ENCODE measurements at places on chromosomes 13 and 19.

DNA sequence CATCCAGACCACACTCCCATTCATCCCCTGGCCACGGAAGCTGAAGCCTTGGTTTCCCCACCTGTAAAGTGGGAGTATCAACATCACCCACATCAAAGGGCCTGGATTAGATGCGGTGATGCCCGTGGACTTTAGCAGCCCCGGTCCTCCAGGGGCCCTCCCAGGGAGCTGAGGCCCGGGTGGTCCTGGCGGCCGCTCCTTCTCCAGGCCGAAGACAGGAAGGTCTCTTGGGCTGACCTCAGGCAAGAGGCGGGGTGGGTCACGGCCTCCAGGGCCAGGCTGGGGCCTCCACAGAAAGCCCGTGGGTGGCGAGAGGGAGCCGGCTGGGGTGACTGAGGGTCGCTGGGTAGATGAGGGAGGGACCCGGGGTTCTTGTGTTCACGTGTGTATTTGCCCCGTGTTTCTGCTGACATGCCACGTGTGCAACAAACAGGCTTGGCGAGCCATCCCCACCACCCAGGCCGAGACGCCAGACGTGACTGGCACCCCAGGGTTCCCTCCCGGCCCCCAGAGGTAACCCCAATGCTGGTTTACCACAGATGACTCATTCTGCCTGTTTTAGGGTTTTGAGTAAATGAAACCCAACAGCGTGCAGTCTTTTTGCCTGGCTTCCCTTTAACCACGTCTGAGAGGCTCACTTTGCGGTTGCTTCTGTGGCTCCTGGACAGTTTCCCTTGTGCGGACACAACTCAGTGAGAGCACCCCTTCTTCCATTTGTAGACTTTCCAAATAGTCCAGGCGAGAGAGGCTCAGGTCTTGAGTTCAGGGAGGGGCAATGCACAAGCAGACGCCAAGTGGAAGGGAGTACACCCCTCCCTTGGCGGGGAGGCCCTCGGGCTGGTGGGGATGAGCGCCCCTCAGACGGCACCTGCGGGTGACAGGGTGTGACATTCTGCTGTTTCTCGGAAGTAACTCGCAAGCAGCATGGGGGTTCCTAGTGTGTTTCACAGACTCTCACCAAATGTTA lies 42.9 kb downstream of the C13orf46 start:
- DNase-seq: peak; percentile 39

GRCh38 chr13:73220966-73221720 lies 162.3 kb downstream of the KLF5 start:
- no peak for DNase-seq

GRCh38 chr13:31731921-31732320 lies 7.4 kb upstream of the RXFP2 start:
- no peak for DNase-seq

DNA sequence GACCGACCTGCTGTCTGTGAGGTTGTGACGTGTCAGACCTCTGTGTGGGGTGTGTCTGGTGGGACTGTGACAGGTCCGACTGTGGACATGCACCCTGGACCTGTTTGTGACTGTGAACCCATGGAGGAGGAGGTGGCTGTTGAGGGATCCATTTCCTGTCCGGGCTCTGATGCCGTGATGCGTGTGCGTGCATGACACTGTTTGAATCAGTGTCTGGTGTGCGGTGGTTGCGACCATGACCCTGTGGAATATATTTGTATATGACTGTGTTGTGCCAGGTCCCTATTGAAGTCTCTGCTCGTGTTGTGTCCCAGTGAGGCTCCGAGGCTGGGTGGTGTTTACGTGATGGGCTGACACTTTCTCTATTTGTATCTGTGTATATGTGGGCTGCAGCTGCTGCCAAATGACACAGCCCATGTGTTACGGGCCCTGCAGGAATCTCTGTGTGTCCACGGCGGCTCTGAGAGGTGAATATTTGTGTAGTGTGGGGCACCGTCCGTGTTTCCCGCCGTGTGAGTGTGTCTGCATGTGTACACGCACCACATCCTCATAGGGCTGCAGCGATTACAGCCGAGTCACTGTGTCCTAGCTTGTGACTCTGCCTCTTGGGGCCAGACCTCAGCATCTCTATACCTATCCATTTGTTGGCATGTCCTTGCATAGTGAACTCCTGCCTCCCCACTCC lies 18.3 kb downstream of the CCDC97 start:
- DNase-seq: no peak

- DNase-seq: no peak
These were observed 428.5 kb downstream of the IRS2 start for GRCh38 chr13:109357751-109358471.

GRCh38 chr19:45444318-45445041 lies 20.8 kb upstream of the ERCC1 start:
- peak; percentile 64 for DNase-seq

DNA sequence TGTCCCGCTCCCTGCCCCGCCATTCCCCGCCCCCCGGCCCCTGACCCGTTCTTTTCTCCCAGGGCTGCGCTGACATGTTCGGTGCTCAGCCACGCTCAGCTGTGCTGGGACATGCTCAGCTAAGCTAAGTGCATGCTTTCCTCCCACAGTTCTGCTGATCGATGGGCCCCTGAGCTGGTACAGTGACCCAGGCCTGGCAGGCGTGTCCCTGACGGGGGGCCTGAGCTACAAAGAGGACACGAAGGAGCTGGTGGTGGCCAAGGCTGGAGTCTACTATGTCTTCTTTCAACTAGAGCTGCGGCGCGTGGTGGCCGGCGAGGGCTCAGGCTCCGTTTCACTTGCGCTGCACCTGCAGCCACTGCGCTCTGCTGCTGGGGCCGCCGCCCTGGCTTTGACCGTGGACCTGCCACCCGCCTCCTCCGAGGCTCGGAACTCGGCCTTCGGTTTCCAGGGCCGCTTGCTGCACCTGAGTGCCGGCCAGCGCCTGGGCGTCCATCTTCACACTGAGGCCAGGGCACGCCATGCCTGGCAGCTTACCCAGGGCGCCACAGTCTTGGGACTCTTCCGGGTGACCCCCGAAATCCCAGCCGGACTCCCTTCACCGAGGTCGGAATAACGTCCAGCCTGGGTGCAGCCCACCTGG lies 3.7 kb downstream of the TNFSF9 start:
- no peak for DNase-seq

DNA sequence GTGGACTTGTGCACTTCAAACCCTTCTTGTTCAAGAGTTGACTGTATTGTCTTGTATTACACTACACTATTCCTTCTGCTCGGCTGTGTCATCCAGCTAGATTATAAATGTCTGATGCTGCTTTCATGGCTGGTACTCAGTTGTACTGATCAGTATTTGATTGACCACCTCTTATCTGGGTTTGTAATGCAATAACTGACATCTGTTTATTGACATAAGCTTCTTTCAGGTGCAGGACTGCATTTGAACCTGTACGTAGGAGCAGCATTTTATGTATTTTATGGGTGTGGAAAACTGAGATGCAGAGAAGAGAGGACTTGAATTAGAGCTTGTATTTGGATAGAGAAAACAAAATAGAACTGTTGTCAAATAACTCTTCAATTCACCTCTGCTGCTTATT lies 309.2 kb downstream of the FGF9 start:
- DNase-seq: no peak

GRCh38 chr13:90385781-90386489 lies 961.6 kb upstream of the MIR17HG start:
- DNase-seq: no peak

DNA sequence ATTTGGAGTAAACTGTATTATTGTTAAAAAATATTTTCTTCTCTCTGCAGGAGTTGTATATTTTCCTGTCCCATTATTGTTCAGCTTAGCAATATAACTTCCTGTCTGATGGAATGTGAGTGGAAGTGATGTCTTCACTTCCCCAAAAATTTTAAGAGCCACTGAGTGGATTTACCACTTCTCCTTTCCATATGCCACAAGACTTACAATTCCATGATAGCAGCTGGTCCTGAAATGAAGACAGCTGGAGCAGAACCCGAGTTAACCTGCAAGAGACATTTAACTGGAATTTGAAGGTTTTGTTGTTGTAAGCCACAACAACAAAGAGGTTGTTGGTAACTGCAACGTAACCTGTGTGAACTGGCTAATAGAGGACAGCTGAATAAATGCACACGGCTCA lies 23.4 kb upstream of the TBC1D4 start:
- no peak for DNase-seq

DNA sequence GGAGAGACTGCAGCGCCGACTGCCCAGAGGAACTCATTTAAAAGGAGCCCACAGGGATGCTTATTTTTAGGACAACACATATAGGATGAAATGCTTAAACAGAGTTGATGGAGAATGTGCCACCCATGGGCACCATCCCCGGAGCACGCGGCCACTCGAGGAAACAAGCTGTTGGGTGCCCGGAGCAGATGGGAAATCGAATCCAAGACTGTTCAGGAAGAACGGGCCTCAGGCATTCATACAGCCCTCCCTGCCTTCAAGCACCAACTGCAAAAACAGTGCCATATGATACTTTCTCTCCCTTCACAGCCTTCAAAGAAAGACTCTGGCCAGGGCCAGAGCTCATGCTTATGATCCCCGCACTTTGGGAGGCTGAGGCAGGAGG lies 40.2 kb downstream of the RAB20 start:
- no peak for DNase-seq

GRCh38 chr13:44104197-44104490 lies 224.4 kb downstream of the LACC1 start:
- no peak for DNase-seq

DNA sequence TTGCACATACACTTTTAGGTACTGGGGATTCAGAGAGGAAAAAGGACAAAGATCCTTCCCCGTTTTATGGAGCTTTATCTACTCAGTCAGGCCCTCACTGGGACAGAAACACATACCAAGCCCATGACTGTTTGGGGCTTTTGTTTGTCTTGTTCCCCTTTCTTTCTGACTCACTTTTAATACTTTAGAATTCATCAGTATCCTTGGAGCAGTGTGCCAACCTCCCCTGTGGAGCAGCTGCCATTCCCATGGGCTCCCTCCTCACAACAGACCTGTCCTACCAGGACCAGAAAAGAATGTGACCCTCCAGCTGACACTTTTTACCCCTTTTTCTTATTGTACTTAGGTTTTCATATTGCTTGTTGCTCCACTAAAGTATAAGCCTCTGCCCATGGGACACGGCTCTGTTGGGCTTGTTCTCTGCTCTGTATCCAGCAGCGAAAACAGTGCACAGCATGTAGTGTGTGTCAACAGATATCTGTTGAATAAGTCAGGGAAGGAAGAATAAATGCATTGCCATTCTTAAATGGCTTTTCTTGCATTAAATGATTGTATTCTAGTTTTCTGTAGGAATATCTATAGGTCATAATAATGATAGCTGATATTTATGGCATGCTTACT lies 431.1 kb downstream of the EFNB2 start:
- no peak for DNase-seq

DNA sequence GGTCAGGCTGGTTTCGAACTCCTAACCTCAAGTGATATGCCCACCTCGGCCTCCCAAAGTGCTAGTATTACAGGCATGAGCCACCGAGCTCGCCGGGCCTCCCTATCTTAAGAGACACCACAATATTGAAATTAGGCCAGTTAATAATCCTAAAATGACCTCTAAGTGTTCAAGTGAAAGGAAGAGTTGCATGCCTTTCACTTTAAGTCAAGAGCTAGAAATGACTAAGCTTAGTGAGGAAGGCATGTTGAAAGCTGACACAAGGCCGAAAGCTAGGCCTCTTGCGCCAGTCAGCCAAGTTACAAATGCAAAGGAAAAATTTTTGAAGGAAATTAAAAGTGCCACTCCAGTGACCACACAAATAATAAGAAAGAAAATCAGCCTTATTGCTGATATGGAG lies 144.5 kb upstream of the FNDC3A start:
- DNase-seq: no peak

- no peak for DNase-seq
These were observed 76.7 kb upstream of the ZNF43 start for GRCh38 chr19:21912654-21913053.

GRCh38 chr13:74036373-74036772 lies 97.8 kb downstream of the KLF12 start:
- DNase-seq: no peak

- DNase-seq: no peak
These were observed 2.4 kb upstream of the CTXN1 start for GRCh38 chr19:7928334-7928706.

- DNase-seq: no peak
These were observed 5.3 kb upstream of the CD79A start for GRCh38 chr19:41871573-41872383.

- no peak for DNase-seq
These were observed 36.1 kb upstream of the KLF2 start for GRCh38 chr19:16288544-16288943.

DNA sequence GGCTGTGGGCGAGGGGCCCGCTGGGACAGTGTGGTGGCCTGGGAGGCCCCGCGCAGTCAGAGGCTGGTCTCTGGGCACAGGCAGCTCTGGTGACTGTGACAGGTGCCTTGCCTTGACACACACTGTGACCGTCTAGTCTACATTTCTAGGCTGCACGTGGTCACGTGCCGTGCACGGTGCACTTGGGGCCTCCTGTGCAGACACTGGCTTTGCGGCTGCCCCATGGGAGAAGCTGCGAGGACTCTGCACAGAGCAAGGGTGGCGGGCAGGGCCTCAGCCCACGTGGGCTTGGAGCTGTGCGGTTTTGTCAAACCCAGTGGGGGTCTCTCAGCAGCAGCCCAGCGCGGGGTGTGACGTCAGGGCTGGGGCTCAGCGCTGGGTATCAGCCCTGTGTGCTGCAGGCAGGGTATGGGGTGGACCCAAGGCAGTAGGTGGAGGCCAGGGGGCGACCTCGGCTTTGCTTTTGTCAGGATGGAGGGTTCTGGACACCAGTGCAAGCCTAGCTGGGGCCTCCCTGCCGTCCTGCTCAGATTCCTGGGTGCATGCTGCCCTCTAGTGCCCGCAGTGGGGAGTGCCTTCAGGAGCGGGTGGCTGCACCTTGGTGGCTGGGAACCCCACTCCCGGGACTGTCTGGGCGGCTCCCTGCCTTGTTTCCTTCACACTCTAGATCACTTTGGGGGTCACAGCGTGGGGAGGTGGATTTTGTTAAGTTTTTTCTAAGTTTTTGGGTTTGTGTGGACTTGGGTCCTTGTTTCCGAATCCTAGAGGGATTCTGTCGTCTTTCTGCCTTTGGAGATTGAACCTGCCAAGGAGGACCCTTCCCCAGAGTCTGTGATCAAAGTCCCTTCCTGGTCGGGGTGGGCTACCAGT lies 62.6 kb downstream of the KDM4B start:
- peak; percentile 52 for DNase-seq

GRCh38 chr19:23823952-23824389 lies 65.3 kb upstream of the ZNF681 start:
- DNase-seq: no peak

DNA sequence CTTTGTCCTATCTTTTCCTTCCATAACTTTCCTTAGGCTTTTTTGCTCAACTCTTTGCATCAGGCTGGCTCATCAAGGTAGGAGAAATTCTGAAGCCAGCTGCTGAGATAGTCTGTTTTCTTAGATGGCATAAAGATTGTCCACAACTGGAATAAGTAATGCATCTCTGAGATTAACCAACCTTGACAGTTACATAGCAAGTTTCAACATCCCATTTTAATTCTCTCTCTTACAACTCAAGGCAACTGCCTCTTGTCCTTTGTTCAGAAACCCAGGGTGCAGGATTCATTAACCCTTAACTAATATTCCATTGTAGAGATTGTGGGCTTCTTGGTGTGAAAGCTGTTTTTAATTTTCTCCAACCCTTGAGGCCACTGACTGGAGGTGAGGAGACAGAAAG lies 239.2 kb downstream of the LACC1 start:
- no peak for DNase-seq
